GDM1 (cell line): ENCODE measurements at places on chromosomes 11 and 22.

DNA sequence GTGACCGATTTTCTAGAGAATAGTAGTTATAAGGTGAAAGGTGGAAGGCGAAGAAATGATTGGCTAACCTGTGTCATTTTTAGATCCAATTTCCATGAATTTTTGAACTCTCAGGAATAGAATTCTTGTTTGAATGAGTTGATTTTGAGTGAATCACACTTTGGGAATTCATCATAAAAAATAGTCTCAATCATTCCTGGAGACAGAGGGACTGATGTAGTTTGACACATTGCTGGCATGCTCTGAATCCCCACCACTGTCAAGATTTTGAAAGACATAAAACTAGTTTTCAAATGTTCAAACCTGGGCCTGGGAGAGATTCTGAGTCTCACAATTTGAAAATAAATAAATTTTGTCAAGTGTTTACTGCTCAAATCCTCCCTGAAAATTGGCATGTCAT is 861.4 kb upstream of the RAG2 start:
- DNase-seq: no peak

- no peak for DNase-seq
These were observed 10.5 kb upstream of the ZFTA start for GRCh38 chr11:63779039-63779438.

DNA sequence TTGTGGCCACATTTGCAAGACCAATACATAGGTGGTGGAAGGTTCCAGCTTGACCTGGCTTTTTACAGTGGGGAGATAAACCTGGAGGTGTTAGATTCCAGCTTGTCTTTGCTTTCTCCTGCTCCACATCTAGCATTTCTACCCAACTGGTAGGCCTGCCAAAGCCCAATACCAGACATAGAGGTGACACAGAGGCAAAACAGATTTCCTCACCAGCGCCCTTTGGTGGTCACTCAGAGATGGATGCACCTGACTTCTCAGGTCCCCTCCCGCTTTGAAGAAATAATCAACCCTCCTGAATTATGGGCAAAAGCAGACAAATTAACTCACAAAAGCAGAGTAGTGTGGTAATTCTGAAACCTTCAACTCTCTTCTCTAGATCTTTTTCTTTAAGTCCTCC is 1356.2 kb downstream of the FAM181B start:
- no peak for DNase-seq

DNA sequence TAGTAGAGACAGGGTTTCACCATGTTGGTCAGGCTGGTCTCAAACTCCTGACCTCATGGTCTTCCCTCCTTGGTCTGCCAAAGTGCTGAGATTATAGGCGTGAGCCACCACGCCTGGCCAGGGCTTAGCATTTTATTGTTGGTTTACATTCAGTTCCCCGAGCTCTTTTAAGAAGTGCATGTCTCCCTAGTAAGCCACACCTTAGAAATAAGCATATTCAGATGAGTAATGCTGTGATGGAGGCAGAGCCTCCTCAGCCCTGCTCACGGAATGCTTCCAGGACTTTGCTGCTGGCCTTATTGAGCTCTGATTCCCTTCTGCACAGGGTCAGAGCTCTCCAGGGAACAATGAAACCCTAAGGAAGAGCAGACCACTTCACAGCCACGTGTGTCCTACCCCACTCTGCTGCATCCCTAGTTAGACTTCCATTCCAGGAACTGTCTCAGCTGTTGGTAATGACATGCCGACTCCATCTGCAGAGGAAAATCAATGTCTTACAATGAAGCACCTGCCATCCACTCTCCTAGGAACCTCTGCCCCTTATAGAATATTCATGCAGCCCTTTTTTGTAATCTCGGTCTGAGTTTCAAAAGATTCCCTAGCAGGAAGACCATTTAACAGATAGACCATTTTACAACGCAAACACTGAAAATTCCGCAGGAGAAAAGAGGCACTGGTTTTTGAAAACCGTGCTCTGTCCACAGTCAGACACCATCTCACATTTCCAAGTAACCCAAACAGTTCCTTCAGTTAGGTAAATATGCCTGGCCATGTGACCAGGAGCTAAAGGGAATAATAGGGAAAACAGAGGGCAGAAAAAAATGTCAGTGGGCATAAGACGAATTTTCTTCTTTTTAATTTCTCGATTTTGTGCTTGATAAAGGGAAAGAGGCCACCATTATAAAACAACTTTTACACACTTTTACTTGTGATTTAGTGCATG is 1.7 kb upstream of the JAM3 start:
- no peak for DNase-seq
